Epithelial cell of proximal tubule (primary cell): ENCODE measurements at places on chromosomes 7 and 10. TPM values are rescaled to one million over a fixed set of nuclear protein-coding genes. Genes with fewer than 3 reads are reported as not detected.

- no peak for DNase-seq
These were observed 289.0 kb downstream of the SNX13 start for GRCh38 chr7:17651341-17651740.

DNA sequence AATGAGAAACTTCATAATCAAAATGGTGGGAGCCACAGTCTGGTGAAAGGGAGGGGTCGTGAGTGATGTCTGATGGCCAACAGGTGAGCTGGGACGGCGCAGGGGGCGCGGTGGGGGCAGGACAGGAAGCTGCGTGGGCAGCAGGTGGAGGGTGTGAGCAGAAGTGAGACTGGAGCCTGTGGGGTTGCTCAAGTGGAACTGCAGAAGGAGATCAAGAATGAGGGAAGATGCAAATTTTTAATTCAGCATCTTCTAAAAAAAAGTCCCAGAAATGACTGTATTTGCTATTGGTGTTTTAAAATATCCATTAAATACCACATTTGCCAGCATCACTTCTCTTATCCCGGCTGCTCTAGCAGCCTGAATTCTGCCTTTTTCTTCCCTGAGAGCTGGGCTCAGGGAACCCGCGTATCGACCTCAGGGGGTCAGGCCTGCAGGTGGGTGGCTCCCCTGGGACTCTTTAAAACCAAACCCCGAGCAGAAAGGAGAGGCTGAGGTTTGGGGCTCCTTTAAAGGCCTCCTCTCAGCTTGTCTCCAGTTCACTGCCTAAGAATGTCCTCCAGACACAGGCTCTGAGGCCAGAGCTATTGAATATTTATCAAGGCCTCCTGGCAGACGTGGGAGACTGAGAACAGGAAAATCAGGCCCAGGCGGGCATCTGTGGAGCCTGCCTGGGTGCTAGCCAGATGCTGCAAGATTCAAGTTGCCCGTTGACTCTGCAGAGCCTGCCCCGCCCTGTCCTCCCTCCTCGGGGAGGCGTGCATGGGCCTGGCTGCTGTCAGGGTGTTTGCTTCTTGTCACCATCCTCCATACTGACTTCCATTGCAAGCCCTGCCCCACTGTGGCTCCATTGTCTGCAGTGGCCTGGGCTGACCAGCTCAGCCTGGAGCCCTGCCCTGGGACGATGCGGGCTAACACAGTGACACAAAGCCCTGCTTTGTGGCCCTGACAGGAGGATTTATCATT is 53.9 kb downstream of the SYPL1 start:
- no peak for DNase-seq

DNA sequence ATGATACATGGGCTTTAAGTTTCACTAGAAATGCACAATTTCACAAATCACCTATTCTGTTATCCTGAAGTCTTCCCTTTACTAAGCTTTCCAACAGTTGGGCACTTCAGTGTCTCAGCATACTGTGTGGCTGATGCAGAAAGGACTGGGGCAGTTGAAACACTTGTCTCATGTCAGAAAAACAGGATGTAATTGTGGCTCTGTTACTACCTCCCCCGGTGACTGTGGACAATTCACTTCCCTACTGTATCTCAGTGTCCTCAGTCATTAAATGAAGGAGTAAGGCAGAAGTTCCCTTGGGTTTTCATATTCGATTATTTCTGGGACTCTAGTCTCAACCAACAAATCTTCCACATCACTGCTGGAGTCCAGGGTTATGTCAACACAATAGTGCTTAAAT is 17.9 kb downstream of the ANKRD22 start:
- DNase-seq = no peak

Gene PRRT4
- 1.3 TPM in 1 of 2 replicates, not detected in the other for total RNA-seq

- DNase-seq = no peak
These were observed 99.5 kb downstream of the ELFN1 start for GRCh38 chr7:1769286-1770200.

Gene INA
- total RNA-seq = 6.5 and 18.4 TPM in 2 replicates

GRCh38 chr7:77727936-77728701 is 31.9 kb downstream of the RSBN1L start:
- no peak for DNase-seq

Gene PLCE1
- total RNA-seq = 1.2 and 2.2 TPM in 2 replicates

Gene TRDMT1
- 3.1 and 4.6 TPM in 2 replicates for total RNA-seq

- DNase-seq = no peak
These were observed 647 bp upstream of the NACAD start for GRCh38 chr7:45089341-45089891.

Gene C10orf62
- total RNA-seq = 0.12 TPM in 1 of 2 replicates, not detected in the other

DNA sequence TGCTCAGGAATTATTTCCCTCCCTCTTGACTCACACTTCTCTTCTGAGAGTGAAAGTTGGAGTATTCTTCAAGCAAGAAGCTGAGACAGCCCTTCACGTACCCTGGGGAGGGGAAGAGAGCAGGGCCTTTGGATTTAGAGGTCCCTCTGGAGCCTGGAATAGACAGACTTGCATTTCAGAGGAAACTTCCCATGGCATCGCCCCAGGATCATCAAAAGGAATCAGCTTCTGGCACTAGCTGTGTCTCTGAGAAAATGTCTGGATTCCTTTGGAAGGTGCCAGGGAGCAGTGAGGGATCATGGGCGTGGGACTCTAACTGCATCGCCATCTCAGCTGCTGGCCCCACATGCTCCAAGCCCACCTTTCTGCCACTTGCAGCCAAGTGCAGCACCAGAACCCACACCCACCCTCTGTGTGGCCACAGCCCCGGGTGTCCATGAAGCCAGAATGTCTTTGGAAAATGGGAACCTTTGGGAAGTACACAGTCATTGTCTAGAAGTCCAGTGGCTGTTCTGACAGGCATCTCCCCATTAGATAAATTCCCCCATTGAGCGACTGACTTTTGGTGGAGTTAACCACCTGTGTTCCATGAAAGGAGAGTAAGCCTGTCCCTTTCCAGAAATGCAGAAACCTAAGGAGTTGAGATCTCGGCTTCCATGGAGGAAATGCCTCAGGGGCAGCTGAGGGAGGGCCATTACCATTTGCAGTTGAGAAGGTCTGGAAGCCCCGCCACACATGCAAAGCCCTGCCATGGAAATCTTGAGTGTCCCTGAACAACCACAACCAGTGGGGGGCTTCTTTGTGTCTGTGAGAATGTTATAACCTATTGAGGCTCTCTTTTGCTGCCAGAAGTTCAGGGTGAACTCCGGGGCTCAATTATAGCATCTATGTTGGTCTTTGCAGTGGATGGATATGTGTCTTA is 57.8 kb upstream of the GDF10 start:
- no peak for DNase-seq

Gene NKX1-2
- total RNA-seq = not detected in 2 replicates

- DNase-seq = no peak
These were observed 47.6 kb upstream of the MGMT start for GRCh38 chr10:129419397-129419796.

DNA sequence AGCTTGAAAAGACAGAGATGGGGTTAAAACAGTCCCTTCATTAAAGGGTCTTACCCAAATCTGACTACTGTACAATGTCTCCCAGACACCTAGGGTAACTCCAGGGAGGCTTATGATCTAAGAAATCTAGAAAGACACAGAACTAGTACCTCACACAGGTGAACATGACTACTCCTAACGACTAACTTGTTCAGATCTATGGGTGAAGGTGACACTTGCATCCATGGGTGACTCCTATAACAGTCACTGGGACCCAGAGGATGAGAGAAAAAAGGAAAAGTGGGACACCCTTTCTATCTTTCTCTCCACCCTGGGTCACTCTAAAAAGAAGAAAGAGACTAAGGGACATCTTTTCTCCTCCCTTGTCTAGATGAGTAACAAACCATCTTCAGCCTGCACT is 19.2 kb downstream of the AKR1C8 start:
- no peak for DNase-seq

- DNase-seq = no peak
These were observed 2.8 kb downstream of the ARL4A start for GRCh38 chr7:12690041-12690878.

Gene TMEM236
- total RNA-seq = 0.07 and 0.17 TPM in 2 replicates

- DNase-seq = no peak
These were observed 2.1 kb downstream of the KLRG2 start for GRCh38 chr7:139481364-139481763.
